ENCODE measurements at places on chromosomes 2 and 18. TPM values are rescaled to one million over a fixed set of nuclear protein-coding genes. Genes with fewer than 3 reads are reported as not detected.

VIT gene
- not detected for total RNA-seq

GRCh38 chr2:217746808-217747207 lies 256.0 kb downstream of the TNS1 start:
- H3K27ac ChIP-seq = no peak overlapping the region
- H3K4me3 ChIP-seq = no peak overlapping the region
- H3K36me3 ChIP-seq = no peaks in the 10 kb centered on the region
- peaks cover 10% of the 10 kb centered on the region for H3K27me3 ChIP-seq
- DNase-seq = no peak

DNA sequence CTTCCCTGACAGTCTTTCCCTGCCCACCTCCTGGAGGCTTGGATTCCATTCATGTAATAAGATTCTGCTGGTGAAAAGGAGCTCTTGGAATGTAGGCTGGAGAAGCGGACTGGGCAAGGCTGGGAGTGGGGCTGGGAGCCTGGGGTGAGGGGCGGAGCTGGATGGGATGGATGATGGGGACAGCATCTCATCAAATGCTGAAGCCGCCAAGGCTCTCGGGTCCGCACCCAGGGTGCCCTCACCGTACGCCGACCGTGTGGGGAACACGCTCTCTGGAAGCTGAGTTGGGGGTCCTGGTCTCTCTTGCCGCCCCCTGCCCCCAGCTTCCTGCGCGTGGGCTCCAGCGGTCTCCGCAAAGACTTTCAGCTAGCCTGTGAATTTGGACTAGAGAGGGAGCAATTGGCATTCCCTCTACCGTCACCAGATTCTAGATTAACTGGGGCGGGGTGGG lies 9.1 kb downstream of the RAX start:
- H3K27ac ChIP-seq = no peak overlapping the region
- no peaks in the 10 kb centered on the region for H3K4me1 ChIP-seq
- no peaks in the 10 kb centered on the region for H3K36me3 ChIP-seq
- no peak for DNase-seq
- H3K4me3 ChIP-seq = no peak overlapping the region

GRCh38 chr2:161161074-161161706 lies 962 bp downstream of the TANK start:
- H3K4me3 ChIP-seq = peak overlapping the region; percentile 90
- peak overlapping the region; percentile 89 for H3K27ac ChIP-seq
- H3K4me1 ChIP-seq = peaks cover 51% of the 10 kb centered on the region
- no peaks in the 10 kb centered on the region for H3K27me3 ChIP-seq
- peaks cover 14% of the 10 kb centered on the region for H3K36me3 ChIP-seq

GRCh38 chr18:69839497-69839896 lies 108.2 kb downstream of the CD226 start:
- H3K27ac ChIP-seq = no peak overlapping the region
- DNase-seq = no peak
- H3K4me1 ChIP-seq = no peaks in the 10 kb centered on the region
- H3K27me3 ChIP-seq = 0 out of 2 replicates have a peak, but pooled peaks cover 7% of the 10 kb centered on the region
- H3K4me3 ChIP-seq = no peak overlapping the region
- no peaks in the 10 kb centered on the region for H3K36me3 ChIP-seq

- peaks cover 20% of the 10 kb centered on the region for H3K4me1 ChIP-seq
- H3K27me3 ChIP-seq = 0 out of 2 replicates have a peak, but pooled peaks cover 5% of the 10 kb centered on the region
- no peak overlapping the region for H3K4me3 ChIP-seq
These were observed 3.8 kb downstream of the FN1 start for GRCh38 chr2:215431778-215432758.

GRCh38 chr2:56314796-56315195 lies 131.0 kb downstream of the CCDC85A start:
- H3K27me3 ChIP-seq = no peaks in the 10 kb centered on the region
- DNase-seq = no peak
- no peaks in the 10 kb centered on the region for H3K4me1 ChIP-seq
- H3K27ac ChIP-seq = no peak overlapping the region

ELP2 gene
- 109 TPM for total RNA-seq

EFHD1 gene
- 0.52 TPM for total RNA-seq

- H3K4me1 ChIP-seq = no peaks in the 10 kb centered on the region
- H3K27ac ChIP-seq = no peak overlapping the region
- no peaks in the 10 kb centered on the region for H3K27me3 ChIP-seq
- peak; percentile 39 for DNase-seq
- no peaks in the 10 kb centered on the region for H3K36me3 ChIP-seq
These were observed 41.9 kb upstream of the SCN9A start for GRCh38 chr2:166417669-166418068.

DNA sequence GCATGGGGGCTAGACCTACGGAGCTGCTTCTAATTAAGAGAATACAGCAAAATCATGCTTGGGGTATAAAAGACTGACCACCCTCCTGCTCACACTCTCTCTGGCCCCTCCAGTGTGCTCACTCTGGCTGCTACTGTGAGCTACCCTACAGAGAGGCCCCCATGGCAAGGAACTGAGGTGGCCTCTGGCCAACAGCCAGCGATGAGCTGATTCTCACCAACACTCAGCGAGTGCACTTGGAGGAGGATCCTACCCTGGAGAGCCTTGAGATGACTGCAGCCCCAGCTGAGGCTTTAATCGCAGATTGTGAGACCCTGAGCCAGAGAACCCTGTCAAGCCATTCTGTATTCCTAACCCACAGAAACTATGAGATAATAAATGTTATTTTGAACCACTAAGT lies 88.2 kb downstream of the GFPT1 start:
- peaks cover 3% of the 10 kb centered on the region for H3K4me1 ChIP-seq
- H3K36me3 ChIP-seq = no peaks in the 10 kb centered on the region
- no peak for DNase-seq
- H3K27ac ChIP-seq = no peak overlapping the region

GRCh38 chr2:74179063-74179865 lies 585 bp upstream of the MOB1A start:
- peak overlapping the region; percentile 95 for H3K27ac ChIP-seq
- H3K36me3 ChIP-seq = no peaks in the 10 kb centered on the region
- no peak for DNase-seq
- peaks cover 8% of the 10 kb centered on the region for H3K4me1 ChIP-seq
- no peaks in the 10 kb centered on the region for H3K27me3 ChIP-seq

GRCh38 chr2:237636578-237636977 lies 9.2 kb downstream of the LRRFIP1 start:
- DNase-seq = no peak
- H3K27me3 ChIP-seq = peaks cover 7% of the 10 kb centered on the region
- no peaks in the 10 kb centered on the region for H3K36me3 ChIP-seq
- H3K4me1 ChIP-seq = no peaks in the 10 kb centered on the region
- H3K27ac ChIP-seq = no peak overlapping the region

- H3K4me1 ChIP-seq = no peaks in the 10 kb centered on the region
- DNase-seq = no peak
These were observed 53.0 kb downstream of the GPD2 start for GRCh38 chr2:156489195-156489594.

- H3K27me3 ChIP-seq = no peaks in the 10 kb centered on the region
- peak; percentile 28 for DNase-seq
- no peaks in the 10 kb centered on the region for H3K36me3 ChIP-seq
- H3K4me3 ChIP-seq = no peak overlapping the region
- peaks cover 12% of the 10 kb centered on the region for H3K4me1 ChIP-seq
- no peak overlapping the region for H3K27ac ChIP-seq
These were observed 62.1 kb downstream of the LBH start for GRCh38 chr2:30293303-30293921.

DNA sequence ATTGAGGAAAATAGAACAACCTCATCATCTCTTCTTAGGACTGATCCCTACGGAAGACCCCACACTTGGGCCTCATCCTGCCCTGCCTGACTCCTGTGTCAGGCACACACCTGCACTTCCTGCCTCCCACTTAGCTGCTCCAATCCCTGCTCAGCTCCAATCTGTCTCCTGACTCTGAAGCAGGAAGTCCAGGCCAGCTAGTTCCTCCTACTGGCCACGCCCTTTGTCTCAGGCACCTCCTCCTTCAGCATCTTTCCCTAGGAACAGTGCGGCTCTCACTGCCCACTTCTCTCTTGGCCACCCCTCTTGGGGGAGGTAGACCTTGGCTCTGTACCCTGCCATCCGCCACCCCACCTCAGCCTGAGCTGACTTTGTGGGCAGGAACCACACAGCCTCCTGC lies 135.8 kb downstream of the CELF4 start:
- H3K4me1 ChIP-seq = peaks cover 5% of the 10 kb centered on the region
- H3K4me3 ChIP-seq = no peak overlapping the region
- peak; percentile 27 for DNase-seq
- no peak overlapping the region for H3K27ac ChIP-seq

MAP2 gene
- total RNA-seq = 7.4 TPM

DNA sequence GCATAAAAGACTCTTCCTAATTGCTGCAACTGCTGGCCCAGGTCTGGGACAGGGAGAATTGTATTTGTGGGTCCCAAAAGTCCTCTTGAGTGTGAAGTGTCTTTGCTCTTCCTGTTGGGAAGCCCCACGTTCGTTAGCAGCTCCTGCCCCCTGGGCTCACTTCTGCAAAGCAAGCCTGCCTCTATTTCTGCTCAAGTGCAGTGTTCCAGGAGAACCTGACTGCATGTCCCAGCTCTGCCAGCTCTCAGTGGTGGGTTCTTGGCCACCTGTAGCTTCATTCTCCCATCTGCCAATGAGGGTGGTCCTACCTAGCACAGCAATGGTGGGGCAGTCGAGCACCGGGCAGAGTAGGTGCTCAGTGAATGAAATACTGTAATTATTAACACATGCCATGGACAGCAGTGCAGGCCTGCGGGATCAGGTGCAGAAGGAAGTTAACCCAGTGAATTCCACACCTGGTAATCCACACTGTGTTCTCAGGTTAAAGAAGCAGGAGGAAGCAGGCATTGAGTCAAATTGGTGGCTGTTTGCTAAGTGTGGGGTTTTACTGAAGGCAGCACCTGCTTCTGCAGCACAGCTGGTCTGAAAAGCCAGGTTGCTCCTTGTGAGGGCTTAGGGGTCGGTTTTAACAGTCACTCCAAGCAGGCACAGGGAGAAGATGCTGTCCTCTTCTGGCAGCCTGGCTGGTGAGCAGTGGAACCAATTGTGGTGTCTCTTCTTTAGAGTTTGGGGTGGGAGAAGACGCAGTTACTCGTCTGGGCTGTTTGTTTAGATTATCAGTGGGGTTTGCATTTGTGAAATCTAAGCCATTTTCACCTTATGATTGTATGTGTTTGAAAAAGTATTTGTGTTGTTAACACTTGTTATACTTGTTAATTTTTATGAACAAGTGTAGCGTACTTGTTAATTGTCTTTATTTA lies 54.3 kb downstream of the DGKD start:
- H3K27me3 ChIP-seq = no peaks in the 10 kb centered on the region
- no peaks in the 10 kb centered on the region for H3K36me3 ChIP-seq
- no peak overlapping the region for H3K27ac ChIP-seq
- no peak overlapping the region for H3K4me3 ChIP-seq

- no peak overlapping the region for H3K4me3 ChIP-seq
- no peaks in the 10 kb centered on the region for H3K27me3 ChIP-seq
- DNase-seq = no peak
- H3K4me1 ChIP-seq = no peaks in the 10 kb centered on the region
- no peak overlapping the region for H3K27ac ChIP-seq
These were observed 54.8 kb downstream of the MBD2 start for GRCh38 chr18:54169431-54170403.

DNA sequence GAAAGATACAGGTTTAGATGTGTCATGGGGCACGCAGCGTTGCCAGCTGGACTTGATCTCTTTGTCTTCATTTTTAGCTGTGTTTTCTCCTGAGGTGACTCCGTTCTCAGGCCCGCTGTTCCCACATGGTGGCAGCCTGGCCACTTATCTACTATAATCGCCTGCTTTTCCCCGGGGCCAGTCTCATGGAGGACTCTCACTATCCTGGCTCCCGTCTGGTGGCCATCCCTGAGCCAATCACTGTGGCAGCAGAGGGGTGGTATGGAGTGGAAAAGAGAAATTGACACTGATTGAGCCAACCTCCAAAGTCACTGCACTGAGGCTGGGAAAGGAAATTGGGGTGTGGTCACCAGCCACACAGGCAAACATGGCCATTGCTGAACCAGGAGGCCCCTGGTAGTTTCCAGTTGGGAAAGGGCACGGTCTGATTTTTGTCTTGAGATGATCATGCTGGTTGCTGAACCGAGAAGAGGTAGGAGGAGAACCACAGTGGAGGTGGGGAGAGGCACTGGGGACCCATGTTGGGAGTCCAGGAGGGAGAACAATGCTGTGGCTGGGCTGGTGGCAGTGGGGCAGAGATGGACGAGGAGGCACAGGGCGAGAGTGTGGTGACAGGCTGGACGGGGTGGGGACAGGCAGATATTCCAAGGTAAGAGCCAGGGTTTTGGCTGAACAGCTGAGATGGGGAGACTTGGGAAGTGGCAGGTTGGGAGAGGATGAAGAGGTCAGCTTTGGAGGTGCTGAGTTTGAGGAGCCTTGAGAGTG lies 45.6 kb downstream of the KCNIP3 start:
- DNase-seq = no peak
- H3K36me3 ChIP-seq = no peaks in the 10 kb centered on the region
- no peaks in the 10 kb centered on the region for H3K27me3 ChIP-seq

- DNase-seq = no peak
- H3K27me3 ChIP-seq = no peaks in the 10 kb centered on the region
- no peak overlapping the region for H3K4me3 ChIP-seq
- H3K27ac ChIP-seq = no peak overlapping the region
- H3K36me3 ChIP-seq = no peaks in the 10 kb centered on the region
- H3K4me1 ChIP-seq = no peaks in the 10 kb centered on the region
These were observed 34.6 kb downstream of the GREB1 start for GRCh38 chr2:11568436-11568835.

GAL3ST2 gene
- total RNA-seq = 0.44 TPM
